ENCODE measurements at places on chromosomes 12 and 14.

DNA sequence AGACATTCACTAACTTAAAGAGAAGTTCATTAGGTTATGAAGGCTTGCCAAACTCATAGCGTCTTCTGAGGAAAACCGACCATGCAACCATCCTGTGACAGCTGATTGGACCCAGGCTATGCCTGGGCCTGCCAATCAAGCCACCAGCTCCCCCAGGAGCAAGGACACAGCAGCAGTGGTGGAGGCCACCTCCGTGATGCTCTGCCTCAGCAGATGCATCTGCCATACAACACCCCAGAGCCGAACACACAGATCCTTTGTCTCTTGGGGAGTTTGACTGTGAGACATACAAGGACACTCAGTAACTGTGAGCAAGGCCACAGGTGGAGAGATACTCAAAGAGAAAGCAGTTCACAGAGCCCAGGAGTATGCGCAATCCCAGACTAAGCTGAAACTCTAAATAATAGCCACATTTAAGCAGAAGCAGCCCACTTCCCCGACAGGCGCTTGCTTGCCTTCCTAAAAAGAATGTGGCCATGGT, 10.0 kb upstream of the CNIH1 start:
- DNase-seq, result no peak

DNA sequence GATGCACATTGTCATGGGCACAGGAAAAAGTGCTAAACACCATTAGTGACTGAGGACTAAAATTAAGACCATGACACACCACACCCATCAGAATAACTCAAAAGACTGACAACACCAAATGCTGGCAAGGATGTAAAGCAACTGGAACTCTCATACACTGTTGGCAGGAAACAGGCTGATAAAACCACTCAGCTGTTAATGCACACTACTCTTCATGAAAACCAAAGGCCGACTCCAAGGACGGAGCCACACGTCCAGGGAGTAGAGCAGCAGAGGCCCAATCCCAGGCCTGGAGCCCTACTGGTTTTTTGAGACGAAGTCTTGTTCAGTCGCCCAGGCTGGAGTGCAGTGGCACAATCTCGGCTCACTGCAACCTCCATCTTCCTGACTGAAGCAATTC, 6.4 kb downstream of the RAD52 start:
- no peak for DNase-seq

DNA sequence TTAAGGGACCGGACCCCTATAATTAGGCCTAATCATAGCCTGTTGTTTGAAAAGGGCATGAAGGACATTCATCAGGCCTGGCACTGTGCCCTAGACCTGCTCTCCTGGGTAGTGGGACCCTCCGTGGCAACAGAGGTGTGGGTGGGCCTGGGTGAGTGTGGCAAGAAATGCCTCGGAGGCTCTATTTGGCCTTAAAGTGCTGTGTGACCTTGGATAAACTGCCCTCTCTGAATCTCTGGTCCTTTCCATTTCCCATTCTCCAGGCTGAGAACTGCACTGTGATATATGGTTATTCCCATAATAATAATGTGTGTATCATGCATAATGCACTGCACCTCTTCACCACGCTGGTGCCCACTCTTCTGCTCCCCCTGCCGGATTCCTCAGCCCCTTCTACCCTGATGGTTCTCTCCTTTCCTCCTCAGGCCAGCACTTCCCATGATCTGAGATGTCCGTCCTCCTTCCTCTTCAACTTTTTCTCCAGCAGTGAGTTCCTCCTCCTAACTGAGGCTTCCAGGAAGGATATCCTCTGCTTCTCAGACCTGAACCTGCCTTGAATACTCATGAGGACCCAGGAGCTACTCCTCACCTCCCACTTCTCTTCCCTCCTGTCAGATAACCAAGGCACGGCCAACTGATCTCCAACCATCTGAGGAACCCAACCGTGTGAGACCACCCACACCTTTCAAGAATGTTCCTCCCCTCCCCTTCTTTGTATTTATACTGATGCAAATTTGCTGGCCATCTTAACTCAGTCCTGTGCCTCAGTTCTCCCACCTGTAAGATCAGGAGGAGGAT, 111.0 kb upstream of the PZP start:
- peak; percentile 18 for DNase-seq

DNA sequence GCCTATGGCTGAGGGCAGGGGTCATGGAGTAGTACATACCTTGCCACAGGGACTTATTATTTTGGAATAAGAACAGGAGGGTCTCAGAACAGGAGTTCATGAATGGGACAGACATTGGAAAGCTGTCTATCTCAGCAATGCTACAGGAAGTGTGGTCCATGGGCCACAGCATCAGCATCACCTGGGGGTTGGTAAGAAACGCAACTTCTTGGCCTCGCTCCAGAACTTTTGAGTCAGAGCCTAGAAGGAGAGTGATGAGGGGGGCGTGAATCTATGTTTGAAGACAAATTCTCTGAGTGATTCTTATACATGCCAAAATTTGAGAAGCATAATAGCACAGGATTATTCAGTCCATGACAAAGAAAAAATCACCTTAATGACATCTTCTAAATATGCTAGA, 156.6 kb downstream of the RPAP3 start:
- DNase-seq, result no peak

GRCh38 chr12:47207829-47208248, 128.1 kb upstream of the AMIGO2 start:
- peak; percentile 74 for DNase-seq

DNA sequence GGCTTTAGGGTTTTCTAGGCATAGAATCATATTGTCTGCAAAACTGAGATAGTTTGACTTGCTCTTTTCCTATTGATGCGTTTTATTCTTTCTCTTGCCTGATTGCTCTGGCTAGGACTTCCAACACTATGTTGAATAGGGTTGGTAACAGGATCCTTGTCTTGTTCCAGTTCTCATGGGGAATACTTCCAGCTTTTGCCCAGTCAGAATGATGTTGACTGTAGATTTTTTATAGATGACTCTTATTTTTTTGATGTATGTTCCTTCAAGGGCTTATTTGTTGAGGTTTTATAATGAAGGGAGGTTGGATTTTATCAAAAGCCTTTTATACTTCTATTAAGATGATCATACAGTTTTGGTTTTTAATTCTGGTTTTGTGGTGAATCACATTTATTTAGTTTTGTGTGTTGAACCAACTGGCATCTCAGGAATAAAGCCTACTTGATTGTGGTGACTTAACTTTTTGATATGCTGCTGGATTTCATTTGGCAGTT, 478.2 kb downstream of the TMEM117 start:
- DNase-seq, result no peak

- DNase-seq, result no peak
These were observed 338.2 kb upstream of the DDHD1 start for GRCh38 chr14:53491256-53491883.

DNA sequence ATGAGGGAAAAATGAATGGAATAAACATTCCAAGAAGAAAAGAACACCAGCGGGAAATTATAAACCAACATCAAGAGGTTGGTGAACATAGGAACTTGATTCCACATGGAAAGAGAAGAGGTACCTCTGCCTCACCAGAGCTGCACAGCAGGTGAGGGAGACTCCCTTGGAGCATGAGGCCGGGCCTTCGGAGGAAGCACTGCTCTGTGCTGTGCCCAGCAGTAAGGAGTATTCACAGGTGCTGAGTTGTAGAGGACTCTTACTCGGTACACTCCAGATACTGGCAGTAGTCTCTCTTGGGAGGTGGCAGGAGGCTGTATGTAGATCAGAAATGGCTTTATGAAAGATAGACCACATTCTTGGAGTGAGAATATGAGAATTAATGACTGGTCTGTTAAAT, 76.0 kb downstream of the NPAS3 start:
- DNase-seq, result no peak

DNA sequence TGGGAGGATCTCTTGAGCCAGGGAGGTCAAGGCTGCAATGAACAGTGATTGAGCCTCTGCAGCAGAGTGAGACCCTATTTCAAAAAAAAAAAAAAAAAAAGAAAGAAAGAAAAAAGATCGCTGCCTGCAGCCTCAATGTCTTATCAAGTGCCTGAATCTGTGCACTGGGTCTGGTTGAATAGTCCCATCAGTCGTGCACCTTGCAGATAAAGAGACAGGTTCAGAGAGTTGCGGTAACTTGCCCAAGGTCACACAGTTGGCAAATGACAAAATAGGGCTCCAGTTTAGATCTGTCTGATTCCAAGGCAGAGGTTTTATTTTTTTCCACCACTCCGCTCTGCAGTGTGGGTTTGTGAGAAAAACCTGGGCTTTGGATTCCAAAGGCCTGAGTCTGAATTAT, 649 bp upstream of the PLA2G1B start:
- no peak for DNase-seq

GRCh38 chr12:63894132-63894531, 49.6 kb downstream of the SRGAP1 start:
- peak; percentile 55 for DNase-seq
